ENCODE measurements at places on chromosomes 16 and 17.

- no peak for DNase-seq
Observed at GRCh38 chr17:75755990-75756389, 9.0 kb downstream of the GALK1 start.

DNA sequence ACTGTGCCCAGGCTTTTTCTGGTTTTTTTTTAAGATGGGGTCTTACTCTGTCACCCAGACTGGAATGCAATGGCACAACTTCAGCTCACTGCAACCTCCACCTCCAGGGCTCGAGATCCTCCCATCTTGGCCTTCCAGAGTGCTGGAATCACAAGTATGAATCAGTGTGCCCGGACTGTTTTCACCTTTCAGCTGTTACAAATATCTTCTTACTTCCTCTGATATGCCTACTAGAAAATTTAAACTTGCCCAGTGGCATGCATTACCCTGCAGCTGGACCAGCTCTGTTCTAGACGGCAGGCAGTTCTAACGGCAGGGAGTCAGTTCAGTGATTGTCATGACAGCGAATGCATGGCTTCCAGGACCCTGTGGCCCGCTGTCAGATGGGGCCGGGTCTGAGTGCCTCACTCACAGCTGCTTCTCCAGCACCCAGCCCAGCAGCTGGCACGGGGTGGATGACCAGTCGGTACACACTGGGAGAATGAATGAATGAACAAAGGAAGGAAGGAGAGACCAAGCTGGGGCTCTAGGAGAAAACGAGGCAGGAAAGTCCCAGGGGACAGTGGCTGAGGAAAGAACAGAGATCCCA is 28.0 kb upstream of the LITAF start:
- no peak for DNase-seq

DNA sequence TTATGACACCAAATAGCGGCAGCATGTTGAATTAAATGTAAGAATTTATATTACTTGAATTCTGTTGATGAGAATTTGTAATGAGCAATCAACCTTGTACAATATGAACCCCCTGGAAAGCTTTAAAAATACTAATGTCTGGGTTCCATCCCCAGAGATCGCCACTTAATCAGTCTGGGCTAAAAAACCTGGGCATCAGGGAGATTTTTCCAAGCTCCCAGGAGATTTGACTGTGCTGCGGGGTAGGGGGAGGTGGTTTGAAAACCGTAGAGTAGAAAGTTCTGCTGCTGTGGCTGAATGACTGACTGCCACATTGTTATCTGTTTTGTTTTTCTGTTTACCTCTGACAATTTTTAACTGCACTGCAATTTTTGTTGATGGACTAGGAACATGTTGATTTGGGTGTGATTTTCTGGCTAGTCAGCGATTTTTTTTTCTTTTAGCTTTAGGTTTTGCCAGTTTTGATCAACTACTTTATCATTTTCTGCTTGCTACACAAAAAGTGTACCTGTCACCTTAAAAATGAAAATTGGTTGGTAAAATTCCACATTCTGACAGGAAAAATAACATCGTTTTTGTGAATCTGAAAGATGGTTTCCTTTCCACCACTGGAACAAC is 79.3 kb downstream of the PCTP start:
- DNase-seq: no peak

- no peak for DNase-seq
Observed at GRCh38 chr17:75367312-75367711, 38.2 kb downstream of the GRB2 start.

Measured in NCI-H460 (cell line).